ENCODE measurements at places on chromosomes 2 and 18. TPM values are rescaled to one million over a fixed set of nuclear protein-coding genes. Genes with fewer than 3 reads are reported as not detected.

GRCh38 chr2:195663007-195663406 lies 6.0 kb downstream of the SLC39A10 start:
- no peak overlapping the region for H3K27ac ChIP-seq
- DNase-seq: no peak
- H3K4me1 ChIP-seq: peaks cover 51% of the 10 kb centered on the region
- H3K36me3 ChIP-seq: no peaks in the 10 kb centered on the region

DNA sequence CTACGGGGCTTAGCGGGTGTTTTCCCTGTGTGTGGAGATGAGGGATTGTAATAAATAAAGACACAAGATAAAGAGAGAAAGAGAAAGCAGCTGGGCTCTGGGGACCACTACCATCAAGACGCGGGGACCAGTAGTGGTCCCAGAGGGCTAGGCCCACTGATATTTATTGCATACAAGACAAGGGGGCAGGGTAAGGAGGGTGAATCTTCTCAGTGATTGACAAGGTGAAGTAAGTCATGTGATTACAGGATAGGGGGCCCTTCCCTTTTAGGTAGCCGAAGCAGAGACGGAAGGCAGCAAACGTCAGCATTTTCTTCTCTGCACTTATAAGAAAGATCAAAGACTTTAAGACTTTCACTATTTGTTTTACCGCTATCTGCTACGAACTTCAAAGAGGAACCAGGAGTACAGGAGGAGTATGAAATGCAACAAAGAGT lies 4.5 kb upstream of the GAL3ST2 start:
- no peak overlapping the region for H3K27ac ChIP-seq
- H3K27me3 ChIP-seq: no peaks in the 10 kb centered on the region
- DNase-seq: no peak
- peaks cover 7% of the 10 kb centered on the region for H3K4me1 ChIP-seq
- no peak overlapping the region for H3K4me3 ChIP-seq

Gene DSG1
- not detected for total RNA-seq

Gene ZNF396
- total RNA-seq: 3.2 TPM

- H3K4me3 ChIP-seq: no peak overlapping the region
- no peak overlapping the region for H3K27ac ChIP-seq
- DNase-seq: no peak
- no peaks in the 10 kb centered on the region for H3K27me3 ChIP-seq
- H3K4me1 ChIP-seq: no peaks in the 10 kb centered on the region
Measured at GRCh38 chr2:199409759-199410529, 47.8 kb downstream of the SATB2 start.

Gene CD8A
- total RNA-seq: 9.1 TPM

Gene MLPH
- 296 TPM for total RNA-seq

GRCh38 chr2:38440655-38441054 lies 63.6 kb upstream of the ATL2 start:
- H3K27me3 ChIP-seq: no peaks in the 10 kb centered on the region
- H3K4me3 ChIP-seq: no peak overlapping the region
- no peaks in the 10 kb centered on the region for H3K36me3 ChIP-seq
- H3K27ac ChIP-seq: no peak overlapping the region

DNA sequence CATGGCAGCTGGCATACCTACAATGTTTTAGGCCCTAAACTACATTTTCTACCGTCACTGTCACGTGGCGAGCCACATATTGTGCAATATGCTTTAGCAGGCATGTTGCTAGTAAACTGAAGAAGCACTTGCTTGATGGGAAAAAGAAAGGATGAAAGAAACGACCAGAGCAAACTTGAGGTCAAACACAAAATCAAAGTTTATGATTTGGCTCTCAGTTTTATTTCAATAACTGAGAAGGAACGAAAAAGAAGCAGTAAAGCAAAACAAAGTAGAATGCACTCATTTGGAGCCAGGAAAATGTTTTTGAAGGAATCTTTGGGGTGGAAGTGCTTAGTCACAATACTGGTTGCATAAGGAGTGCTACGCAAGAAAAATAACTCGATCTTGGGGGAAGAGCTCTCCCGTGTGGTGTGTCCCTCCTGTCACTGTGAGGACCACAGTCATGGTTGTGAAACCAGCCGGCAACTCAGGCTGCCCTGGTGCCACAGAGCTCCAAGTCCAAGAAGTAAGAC lies 349.8 kb downstream of the RBM43 start:
- no peaks in the 10 kb centered on the region for H3K36me3 ChIP-seq
- H3K4me3 ChIP-seq: no peak overlapping the region

Gene ATG4B
- 60.5 TPM for total RNA-seq

DNA sequence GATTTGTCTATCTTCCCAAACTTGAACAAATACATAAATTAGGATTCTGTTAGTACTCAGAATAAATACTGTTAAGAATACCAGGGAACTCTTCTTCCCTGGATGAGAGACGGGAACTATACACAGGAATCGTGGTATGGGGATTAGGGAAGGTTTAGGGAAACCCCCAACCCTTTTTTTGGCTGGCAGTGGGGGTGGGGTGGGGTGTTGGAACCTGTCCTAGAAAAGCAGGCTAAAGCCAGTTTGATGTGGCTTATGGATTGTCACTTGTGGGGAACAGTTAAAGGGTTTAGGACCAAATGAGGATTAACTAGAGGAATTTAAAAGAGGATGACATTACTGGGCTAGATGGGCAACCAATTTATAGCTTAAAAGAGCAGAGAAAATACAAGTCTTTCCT lies 1.8 kb downstream of the SLC4A10 start:
- H3K4me1 ChIP-seq: no peaks in the 10 kb centered on the region
- H3K4me3 ChIP-seq: no peak overlapping the region
- no peak for DNase-seq

- no peaks in the 10 kb centered on the region for H3K36me3 ChIP-seq
- DNase-seq: no peak
- H3K27me3 ChIP-seq: peaks cover 23% of the 10 kb centered on the region
- H3K4me1 ChIP-seq: no peaks in the 10 kb centered on the region
Measured at GRCh38 chr2:97726261-97727064, 13.1 kb downstream of the ZAP70 start.

DNA sequence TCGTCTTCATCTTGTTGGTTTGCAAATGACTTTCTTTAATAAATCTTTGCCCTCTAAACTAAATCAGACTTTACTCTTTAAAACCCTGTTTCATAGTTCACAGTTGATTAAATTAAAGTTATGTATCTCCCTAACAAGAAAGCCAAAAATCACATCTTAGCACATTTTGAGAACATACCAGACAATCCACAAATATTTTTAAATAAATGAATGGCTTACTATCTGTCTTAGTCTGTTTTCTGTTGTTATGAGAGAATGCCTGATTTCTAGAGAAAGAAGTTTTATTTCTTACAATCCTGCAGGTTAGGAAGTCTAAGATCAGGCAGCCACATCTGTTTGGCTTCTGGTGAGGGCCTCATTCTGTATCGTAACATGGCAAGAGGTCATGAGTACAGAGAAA lies 1090.2 kb upstream of the PIK3C3 start:
- DNase-seq: no peak
- no peaks in the 10 kb centered on the region for H3K27me3 ChIP-seq
- no peak overlapping the region for H3K27ac ChIP-seq
- no peaks in the 10 kb centered on the region for H3K4me1 ChIP-seq

DNA sequence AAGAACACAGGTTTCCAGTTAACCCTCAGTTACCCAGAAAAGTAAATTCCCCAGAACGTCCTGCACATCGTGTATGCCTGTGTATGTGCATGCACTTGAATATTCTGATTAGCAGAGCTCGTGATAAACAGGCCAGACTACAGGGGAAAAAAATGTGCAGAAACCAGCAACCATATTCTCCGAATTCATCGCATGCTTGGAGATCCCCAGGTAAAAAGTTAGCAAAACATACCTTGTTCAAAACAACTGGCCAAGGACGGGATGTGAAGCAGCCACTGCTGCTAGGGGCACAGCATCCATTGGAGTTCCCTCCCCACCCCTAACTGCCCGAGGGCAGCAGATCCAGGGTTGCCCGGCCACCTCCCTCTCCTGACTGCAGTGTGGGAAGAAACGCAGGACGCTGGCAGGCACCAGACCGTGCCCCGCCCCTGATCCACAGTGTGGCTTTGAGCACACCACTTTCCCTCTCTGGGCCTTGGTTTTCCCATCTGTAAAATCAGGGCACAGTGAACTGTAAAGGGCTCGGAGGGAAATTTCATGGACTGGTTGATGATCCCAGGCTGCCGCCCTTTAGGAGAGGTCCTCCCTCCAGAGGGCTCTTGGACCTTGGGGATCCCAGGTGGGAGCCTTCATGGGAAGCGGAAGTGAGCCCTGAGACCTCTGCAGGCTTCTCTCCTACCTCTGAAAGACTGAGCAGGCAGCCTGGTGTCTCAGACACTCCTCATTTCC lies 11.9 kb upstream of the ARID5A start:
- no peak overlapping the region for H3K4me3 ChIP-seq
- no peaks in the 10 kb centered on the region for H3K27me3 ChIP-seq
- no peak overlapping the region for H3K27ac ChIP-seq
- peaks cover 29% of the 10 kb centered on the region for H3K4me1 ChIP-seq

DNA sequence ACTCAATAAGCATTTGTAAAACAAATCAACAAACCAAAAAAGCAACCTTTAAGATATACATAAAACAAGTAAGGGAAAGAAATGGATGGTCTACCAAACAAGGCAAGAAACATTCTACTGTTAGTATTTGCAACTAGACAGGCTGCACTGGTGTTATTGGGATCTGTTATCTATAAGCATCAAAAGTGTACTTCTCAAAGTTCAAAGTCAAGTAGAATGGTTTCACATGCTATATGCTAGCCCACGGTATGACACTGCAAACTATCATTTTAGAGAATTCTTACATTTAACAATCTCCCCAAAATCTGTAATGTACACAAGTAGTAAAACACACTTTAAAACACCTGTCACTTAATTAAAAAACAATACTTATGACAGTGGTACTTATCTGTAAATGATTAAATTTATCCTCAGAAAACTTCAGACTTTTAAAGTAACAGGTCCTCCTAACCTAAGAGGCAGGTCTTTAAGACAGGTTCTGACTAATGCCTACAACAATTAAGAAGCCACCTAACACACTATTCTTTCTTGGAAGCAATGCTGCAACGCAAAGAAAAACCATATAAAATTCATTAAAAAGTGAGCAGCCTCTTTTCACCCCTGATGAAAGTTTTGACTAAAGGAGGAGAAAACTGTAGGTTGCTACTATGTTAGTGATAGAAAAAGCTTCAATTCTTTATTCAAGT lies 34.8 kb downstream of the SMAD2 start:
- no peak overlapping the region for H3K4me3 ChIP-seq
- H3K27ac ChIP-seq: no peak overlapping the region
- no peaks in the 10 kb centered on the region for H3K4me1 ChIP-seq
- no peaks in the 10 kb centered on the region for H3K27me3 ChIP-seq
- DNase-seq: no peak
- H3K36me3 ChIP-seq: peaks cover 8% of the 10 kb centered on the region

GRCh38 chr18:36298126-36298741 lies 721 bp downstream of the FHOD3 start:
- peak overlapping the region; percentile 45 for H3K4me3 ChIP-seq
- no peak overlapping the region for H3K27ac ChIP-seq
- no peaks in the 10 kb centered on the region for H3K36me3 ChIP-seq
- peaks cover 95% of the 10 kb centered on the region for H3K27me3 ChIP-seq

GRCh38 chr2:138724327-138724726 lies 55.9 kb downstream of the NXPH2 start:
- DNase-seq: no peak
- H3K27ac ChIP-seq: no peak overlapping the region
- H3K4me1 ChIP-seq: no peaks in the 10 kb centered on the region
- H3K27me3 ChIP-seq: no peaks in the 10 kb centered on the region

DNA sequence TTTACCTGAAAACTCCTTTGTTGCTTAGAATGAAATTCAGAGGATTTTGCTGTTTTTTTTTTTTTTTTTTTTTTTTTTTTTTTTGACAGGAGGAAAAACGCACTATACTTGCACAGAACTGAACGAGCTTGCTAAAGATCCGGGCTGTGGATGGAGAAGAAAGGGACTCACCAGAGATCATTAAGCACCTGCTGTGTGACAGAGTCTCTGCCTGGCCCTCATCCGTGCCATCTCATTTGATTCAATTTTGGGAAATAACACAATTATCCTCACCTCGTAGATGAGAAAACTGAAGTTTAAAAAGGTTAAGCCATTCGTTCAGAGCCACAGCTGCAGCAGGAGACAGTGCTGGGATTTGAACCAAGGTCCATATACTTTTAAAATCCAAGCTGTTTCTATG lies 775.4 kb upstream of the ID2 start:
- no peak for DNase-seq
- no peaks in the 10 kb centered on the region for H3K27me3 ChIP-seq
- no peaks in the 10 kb centered on the region for H3K4me1 ChIP-seq
- no peak overlapping the region for H3K27ac ChIP-seq
- H3K36me3 ChIP-seq: no peaks in the 10 kb centered on the region

GRCh38 chr2:198901894-198902293 lies 555.8 kb downstream of the SATB2 start:
- H3K27me3 ChIP-seq: no peaks in the 10 kb centered on the region
- H3K36me3 ChIP-seq: no peaks in the 10 kb centered on the region
- no peaks in the 10 kb centered on the region for H3K4me1 ChIP-seq
- no peak overlapping the region for H3K27ac ChIP-seq
- H3K4me3 ChIP-seq: no peak overlapping the region

- H3K27ac ChIP-seq: no peak overlapping the region
- no peaks in the 10 kb centered on the region for H3K36me3 ChIP-seq
- H3K4me3 ChIP-seq: peak overlapping the region; percentile 78
- H3K27me3 ChIP-seq: peaks cover 5% of the 10 kb centered on the region
Measured at GRCh38 chr2:37322368-37322767, 2.3 kb downstream of the PRKD3 start.

DNA sequence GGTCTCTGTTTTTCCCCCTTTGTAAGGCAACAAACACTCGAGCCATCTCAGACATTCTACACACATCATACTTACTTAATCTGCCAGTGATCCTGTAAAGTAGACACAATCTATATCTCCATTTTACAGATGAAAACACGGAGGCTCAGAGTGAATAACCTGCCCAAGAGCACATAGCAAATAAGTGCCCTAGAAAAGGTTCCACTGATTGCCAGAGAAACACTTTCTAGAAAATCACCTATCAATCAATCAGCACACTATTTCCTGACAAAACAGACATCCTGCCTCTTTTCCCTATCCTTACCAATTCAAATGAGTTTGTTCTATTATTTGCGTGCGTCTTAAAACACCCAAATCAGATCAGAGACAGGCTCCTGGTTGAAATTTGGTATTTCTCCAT lies 23.9 kb downstream of the SLC66A3 start:
- no peaks in the 10 kb centered on the region for H3K27me3 ChIP-seq
- H3K4me1 ChIP-seq: no peaks in the 10 kb centered on the region
- no peak overlapping the region for H3K27ac ChIP-seq
- no peak overlapping the region for H3K4me3 ChIP-seq

Gene CDCA7
- total RNA-seq: 5.4 TPM

GRCh38 chr2:233021771-233022170 lies 8.7 kb upstream of the NGEF start:
- DNase-seq: no peak
- H3K4me1 ChIP-seq: no peaks in the 10 kb centered on the region
- no peak overlapping the region for H3K27ac ChIP-seq
- H3K36me3 ChIP-seq: no peaks in the 10 kb centered on the region

- no peak overlapping the region for H3K4me3 ChIP-seq
- no peaks in the 10 kb centered on the region for H3K4me1 ChIP-seq
- DNase-seq: no peak
- no peak overlapping the region for H3K27ac ChIP-seq
- no peaks in the 10 kb centered on the region for H3K36me3 ChIP-seq
Measured at GRCh38 chr2:108858894-108859293, 72.3 kb downstream of the CCDC138 start.
